NCI-H526 treated with DMSO at 0.1 percent for 48 hours (cell line): ENCODE measurements at places on chromosomes 1 and 21.

- no peak for DNase-seq
These were observed 79.7 kb upstream of the SOX13 start for GRCh38 chr1:203993256-203993655.

DNA sequence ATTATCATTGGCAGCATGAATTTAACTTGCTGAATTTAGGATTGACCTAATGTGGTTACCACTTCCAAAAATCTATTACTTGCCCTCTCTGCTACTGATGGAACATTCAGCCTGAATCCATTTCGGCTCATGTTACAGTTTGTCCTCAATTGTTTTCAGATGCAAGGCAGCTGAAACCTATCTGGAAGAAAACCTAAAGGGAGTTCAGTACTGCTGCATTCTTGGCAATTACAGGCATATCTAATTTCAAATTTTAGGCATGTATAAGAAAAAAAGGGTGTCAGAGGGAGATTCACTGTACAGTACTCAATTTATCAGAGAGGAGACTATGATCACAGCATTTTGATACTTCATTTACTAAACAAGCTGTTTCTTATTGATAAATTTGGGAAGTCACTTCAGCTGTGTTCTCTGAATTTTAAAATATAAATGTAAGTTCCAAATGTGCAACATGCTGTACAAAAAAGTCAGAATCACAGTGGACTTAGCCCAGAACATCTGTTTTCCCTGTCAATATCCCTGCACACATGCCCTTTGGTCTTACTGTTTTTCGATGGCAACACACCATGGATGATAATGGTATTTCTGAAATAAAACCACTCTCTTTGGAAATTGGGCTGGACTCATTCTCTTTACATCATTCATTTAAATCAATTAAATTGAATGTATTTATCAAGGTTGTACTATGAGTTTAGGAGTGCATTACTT lies 651.6 kb upstream of the ADGRL4 start:
- no peak for DNase-seq

DNA sequence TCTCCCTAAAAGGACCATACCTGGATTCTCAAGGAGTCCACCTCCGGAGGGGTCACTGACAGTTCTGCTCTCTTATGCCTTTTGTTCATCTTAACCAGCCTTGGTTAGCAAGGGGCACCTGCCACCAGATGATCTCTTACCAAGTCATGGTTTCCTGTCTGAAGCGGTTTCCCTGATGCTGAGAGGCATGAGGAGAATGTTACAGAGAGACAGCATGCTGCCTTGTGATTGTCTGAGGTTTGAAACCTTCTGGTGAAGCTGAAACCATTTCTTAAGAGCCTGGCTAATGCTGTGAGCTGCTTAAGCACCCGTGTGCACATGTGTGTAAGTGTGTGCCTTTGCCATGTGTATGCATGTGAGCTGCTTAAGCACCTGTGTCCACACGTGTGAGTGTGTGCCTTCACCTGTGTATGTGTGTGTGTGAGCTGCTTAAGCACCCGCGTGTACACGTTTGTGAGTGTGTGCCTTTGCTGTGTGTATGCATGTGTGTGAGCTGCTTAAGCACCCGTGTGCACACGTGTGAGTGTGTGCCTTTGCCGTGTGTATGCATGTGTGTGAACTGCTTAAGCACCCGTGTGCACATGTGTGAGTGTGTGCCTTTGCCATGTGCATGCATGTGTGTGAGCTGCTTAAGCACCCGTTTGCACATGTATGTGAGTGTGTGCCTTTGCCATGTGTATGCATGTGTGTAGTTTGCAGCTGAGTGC lies 136.4 kb upstream of the COL6A1 start:
- DNase-seq = no peak

DNA sequence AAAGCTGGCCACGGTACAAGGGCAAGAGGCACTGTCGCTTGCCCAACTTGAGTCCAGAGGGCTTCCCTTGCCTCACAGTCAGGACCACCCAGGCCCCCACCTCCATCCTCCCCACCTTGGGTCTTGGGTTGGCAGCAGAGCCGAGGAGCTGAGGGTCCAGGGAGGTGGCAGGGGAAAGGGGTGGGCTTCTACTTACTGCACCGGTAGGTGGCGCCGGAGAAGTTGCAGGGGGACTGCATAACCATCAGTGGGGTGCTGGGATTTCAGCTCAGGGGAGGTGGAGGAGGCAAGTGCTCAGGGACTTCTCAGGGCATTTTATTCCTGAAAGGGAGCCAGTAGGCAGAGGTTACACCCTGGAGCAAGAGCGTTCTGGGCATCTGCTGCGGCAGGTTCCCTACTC lies 44.0 kb downstream of the TRIM62 start:
- DNase-seq = no peak

DNA sequence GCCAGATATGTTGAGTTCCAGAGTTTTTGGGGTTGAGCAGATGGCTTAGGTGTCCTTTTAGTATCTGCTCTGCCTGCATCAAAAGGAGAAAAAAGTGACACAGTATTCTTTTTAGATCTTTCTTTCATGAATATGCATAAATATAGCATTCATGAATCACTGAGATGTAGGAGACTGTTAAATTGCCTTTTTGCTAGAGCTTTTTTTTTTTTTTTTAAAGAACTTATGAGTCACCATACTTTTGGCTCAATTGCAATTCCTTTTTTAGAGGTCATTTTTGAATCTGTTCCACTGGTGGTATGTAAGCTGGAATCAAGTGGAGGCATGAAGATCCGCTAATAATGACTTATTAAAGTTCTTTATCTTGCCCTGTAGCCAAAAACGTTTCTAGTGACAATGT lies 480.9 kb upstream of the ZRANB2 start:
- DNase-seq = no peak

DNA sequence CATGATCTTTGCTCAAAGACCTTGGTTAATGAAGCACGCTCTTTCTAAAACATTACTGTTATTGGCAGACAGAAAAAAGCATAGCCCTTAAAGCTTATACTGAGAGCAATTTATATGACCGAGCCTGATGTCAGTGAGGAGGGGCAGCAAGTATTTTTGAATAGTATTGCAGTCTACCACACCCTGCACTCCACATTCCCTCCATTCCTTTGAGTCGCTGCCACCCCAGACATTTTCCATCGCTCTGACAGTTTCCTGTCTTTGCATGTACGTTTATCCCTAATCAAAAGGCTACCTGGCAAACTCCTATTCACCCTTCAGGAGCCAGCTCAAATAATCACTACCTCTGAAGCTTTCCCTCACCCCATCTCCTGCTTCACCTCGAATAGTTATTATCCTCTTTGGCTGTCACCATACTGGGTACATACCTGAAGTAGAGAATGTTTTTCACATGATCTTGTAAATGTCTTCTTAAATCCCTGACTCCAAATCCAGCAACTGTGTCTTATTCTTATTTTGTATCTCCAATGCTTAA lies 5.5 kb upstream of the JUN start:
- no peak for DNase-seq

- no peak for DNase-seq
These were observed 6.0 kb downstream of the ADAM15 start for GRCh38 chr1:155057104-155057503.

DNA sequence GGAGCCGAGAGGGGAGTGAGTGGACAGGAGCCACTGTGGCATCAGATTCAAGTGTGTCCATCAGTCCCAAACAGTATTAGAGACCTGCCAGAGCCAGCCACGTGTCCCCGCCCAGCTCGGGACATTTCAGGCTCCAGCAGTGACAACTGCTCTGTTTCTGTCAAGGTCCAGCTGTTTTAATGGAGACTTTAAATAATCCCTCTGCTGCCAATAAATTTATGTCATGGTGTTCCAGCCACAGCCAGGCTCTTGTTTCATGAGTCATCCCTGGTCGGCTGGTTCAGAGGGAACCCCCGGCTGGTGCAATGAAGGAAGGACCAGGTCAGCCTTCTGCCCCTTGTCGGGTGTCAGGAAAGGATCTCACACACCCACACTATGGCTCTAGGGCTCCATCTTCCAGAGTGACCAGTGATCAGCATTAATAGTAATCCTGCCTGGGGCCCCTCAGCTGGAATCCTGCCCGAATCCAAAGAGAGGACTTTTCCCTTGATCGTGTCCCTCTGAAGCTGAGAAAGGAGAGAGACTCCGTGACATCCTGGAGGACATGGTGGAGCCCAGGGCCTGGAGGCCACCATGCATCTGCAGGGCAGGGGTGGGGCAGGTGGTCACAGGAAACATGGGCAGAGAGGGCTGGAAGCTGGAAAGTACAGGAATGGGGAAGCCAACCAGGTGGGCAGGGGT lies 197.3 kb downstream of the MATN1 start:
- DNase-seq = no peak

DNA sequence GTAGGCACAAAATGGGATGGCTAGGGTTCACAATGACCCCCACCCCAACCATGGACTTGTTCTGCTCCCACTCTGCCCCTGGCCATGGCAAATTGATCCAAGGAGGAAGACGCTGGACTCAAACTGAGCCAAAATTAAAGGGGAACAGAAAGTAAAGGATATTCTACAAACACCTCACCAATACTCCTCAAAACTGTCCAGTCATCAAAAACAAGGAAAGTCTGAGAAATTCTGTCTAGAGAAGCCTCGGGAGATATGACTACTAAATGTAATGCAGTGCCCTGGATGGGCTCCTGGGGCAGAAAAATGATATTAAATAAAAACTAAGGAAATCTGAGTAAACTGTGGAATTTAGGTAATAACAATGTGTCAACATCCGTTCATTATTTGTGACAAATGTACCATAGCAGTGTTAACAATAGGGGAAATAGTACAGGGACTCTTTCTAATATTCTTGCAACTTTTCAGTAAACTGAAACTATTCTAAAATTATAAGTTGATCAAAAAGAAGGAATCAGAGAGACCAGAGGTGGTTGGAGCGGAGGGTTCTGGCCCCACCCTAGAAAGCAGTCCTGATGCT lies 45.0 kb downstream of the MIS18A start:
- DNase-seq = no peak

DNA sequence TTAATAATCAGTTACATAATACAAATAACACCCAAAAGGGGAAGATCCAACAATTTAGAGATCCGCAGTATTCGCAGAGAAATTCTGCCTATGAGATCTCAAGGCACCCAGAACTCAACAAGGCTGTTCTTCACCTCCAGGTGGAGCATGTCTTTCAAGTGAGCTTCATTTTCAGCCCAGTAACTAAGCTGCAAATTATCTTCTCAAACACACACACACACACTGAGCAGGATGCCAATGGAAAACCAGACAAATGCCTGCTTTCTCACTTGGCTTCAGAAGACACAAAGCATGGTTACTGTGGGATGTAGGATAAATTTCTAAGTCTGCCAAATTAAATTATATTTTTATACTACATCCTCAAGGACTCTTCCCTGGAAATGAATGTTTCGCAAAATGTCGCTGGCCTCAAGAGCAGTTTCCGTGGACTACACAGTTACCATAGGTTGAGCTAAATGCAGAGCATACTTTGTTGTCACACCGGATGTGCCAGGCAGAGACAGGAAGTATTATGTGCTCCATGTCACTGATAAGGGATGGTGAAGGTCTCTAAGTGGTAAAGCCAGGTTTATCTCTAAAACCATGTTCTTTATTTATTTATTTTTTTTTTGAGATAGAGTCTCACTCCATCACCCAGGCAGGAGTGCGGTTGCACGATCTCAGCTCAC lies 30.3 kb downstream of the UBR4 start:
- DNase-seq = no peak

- DNase-seq = no peak
These were observed 1278.3 kb downstream of the AMY1C start for GRCh38 chr1:105027838-105028471.

GRCh38 chr1:177944016-177944949 lies 25.6 kb downstream of the SEC16B start:
- no peak for DNase-seq

DNA sequence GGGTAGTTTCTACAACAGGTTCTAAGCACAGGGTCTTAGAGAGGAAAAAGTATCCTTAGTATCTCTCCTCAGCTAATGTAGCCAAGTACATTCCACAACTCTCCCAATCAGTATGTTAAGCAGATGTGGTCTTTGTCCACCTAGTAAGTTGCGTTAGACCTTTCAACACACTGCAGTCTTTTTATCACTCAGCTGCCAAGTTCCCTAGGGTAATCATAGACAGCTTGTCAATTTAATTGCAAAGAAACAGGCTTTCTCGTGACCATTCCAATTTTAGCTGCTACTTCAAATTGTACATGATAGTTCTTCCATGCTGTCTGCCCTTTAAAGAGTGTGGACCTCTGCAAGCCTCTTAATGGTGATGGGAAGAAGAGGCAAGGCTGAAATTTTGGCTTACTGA lies 211.8 kb upstream of the PKN2 start:
- DNase-seq = no peak

DNA sequence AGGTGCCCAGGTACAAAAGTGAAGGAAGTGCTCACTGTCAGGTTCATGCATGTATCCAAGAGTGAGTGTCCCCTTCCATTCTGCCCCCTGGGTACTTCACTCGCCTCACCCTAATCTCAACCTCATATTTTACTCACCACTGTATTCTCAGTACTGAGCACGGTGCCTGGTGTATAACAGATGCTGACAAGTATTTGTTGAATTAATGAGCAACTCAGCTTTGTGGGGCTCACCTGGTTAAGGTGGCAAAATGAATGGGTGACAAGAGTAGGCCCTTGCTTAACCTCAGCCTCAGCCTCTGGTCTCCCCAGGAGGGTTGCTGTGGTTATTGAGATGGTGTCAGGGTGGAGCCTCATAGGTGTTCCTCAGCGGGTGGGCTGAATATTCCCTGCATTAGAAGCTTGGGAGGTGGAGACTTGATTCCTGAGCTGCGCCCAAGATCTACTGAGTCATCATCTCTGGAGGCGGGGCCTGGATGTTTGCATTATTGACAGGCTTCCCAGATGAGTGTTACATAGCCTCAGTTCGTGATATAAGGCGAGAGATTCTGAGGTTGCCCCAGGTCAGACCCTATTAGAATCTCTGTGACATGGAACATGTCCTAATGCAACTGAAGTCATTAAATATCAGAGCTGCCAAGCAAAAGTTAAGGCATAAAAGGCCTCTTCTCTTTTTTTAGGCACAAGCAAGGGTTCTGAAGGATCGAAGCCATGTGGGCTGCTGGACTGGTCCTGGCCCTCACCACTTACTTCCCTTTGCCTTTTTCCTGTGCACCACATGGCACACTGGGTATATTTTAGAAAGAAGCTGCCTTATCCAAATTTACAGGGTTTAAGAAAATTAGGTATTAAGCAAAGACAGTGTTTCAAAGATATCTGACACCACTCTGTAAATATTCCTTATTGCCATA lies 39.2 kb downstream of the SYT6 start:
- no peak for DNase-seq
